ENCODE measurements at places on chromosomes 2 and 18.

DNA sequence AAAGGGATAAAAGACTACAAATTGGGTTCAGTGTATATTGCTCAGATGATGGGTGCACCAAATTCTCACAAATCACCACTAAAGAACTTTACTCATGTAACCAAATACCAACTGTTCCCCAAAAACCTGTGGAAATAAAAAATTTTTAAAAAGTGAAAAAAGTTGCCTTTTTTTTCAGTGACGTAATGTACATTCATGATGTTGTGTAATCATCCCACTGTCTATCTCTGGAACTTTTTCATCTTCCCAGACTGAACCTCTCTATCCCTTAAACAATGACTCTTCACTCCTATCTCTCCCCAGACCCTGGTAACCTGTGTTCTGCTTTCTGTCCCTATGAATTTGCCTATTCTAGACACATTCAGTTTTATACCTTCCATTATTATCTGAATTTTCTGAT, 19.0 kb upstream of the GALR1 start:
- no peak for DNase-seq

DNA sequence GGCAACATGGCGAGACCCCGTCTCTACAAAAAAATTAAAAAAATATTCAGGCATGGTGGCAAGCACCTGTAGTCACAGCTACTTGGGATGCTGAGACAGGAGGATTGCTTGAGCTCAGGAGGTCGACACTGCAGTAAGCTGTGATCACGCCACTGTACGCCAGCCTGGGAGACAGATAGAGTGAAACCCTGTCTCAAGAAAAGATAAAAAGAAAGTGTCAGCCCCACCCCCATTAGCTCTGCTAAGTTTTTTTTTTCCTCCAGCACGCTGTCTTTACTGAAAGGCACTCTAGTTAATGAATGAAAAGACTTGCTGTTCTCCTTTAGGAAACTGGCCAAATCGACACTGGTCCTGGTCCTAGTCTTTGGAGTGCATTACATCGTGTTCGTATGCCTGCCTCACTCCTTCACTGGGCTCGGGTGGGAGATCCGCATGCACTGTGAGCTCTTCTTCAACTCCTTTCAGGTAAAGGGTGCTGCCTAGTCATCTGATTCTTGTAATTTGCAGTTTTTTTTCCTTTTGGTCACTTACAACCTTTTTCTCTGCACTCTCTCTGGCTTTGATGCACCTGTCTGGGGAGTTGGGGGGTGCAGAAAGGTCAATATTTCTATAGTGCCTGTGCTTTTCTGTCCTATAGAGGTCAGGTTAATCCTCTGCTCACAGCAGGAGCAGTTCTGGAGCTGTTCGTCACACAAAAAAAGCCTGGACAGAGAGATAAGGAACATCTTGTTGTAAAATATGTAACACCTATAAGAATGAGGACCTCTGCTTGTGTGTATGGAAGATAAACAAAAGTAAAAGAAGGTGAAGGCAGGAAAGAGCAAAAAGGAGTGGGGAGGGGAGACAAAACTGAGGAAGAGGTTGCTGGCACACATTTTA, 82.3 kb downstream of the PTH2R start:
- DNase-seq, result no peak

GRCh38 chr2:9982248-9982647, 30.8 kb downstream of the GRHL1 start:
- no peak for DNase-seq

GRCh38 chr18:28411806-28412205, 234.9 kb upstream of the CDH2 start:
- DNase-seq, result no peak

DNA sequence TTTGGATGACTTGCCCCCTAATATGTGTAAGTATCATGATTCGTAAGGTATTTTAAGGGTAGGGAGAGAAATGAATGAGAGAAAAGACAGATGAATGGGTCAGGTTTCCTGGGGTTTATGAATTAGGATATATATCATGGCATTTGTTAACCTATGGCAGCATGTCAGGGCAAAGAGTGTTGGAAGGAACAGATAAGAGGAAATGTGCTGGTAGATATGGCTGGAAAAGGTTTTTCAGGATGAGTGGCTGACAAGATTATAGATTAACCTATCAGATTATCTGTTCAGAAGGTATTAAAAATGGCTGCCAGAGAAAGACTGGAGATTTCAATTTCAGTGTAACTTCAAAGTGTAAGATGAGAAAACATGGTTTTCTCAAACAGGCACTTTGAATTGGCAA, 67.8 kb downstream of the SRBD1 start:
- DNase-seq, result no peak

DNA sequence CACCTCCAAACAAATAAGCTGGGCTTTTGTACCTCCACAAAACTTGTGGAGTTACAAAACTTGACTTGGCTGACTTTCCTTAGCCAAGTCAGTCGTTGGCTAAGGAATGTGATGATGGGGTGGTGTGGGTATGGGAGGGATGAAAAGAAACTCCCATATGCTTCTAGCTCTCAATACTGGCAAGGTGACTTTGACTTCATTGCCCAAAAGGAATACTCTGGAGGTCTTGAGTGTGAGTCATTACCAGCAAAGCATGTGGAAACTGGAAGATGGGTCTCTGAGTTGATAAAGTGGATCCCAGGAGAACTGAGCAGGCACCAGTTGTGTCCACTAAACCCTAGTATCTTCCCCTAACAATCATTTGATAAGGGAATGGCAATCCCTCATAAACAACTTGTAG, 226.7 kb downstream of the GULP1 start:
- DNase-seq, result no peak

All from mesothelial cell of epicardium (in vitro differentiated cells).